ENCODE measurements at places on chromosomes 11 and 22. TPM values are rescaled to one million over a fixed set of nuclear protein-coding genes. Genes with fewer than 3 reads are reported as not detected.

PRG3 gene
- total RNA-seq = not detected

CCDC87 gene
- total RNA-seq = not detected

SCN4B gene
- total RNA-seq = 0.10 TPM

P2RY6 gene
- total RNA-seq = not detected

MS4A15 gene
- not detected for total RNA-seq

TRIM51 gene
- not detected for total RNA-seq

DNA sequence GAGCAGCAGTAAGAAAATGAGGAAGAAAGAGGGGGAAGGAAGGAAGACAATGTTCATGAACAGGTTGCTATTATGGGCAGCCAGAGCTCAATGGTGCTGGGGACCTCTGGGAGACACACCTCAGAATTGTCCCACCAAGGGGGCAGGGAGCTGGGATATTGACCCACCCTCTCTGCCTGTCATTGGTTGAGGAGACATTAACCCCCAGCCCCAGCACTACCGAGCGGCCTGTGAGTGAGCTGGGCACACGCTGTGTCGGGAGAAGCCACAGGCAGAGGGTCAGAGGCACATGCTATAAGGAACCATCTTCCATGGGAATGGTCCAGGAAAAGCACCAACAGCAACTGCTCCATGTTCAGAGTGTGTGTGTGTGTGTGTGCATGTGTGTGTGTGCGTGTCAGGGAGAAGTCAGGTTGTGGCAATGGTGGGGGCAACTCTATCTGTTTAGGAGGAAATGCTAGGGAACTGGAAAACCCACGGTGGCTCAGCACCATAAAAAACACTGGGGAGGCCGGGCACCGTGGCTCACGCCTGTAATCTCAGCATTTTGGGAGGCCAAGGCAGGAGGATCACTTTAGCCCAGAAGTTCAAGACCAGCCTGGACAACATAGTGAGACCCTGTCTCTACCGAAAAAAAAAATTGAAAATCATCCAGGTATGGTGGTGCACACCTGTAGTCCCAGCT is 49.2 kb downstream of the CD6 start:
- H3K36me3 ChIP-seq = peaks cover 72% of the 10 kb centered on the region
- H3K4me1 ChIP-seq = peaks cover 72% of the 10 kb centered on the region
- H3K27me3 ChIP-seq = no peaks in the 10 kb centered on the region
- peak overlapping the region; percentile 93 for H3K27ac ChIP-seq
- no peak for DNase-seq

GRCh38 chr11:19519912-19520641 is 192.6 kb upstream of the NAV2 start:
- peaks cover 12% of the 10 kb centered on the region for H3K27me3 ChIP-seq
- H3K27ac ChIP-seq = no peak overlapping the region
- DNase-seq = no peak
- no peaks in the 10 kb centered on the region for H3K4me1 ChIP-seq
- no peaks in the 10 kb centered on the region for H3K36me3 ChIP-seq

DNA sequence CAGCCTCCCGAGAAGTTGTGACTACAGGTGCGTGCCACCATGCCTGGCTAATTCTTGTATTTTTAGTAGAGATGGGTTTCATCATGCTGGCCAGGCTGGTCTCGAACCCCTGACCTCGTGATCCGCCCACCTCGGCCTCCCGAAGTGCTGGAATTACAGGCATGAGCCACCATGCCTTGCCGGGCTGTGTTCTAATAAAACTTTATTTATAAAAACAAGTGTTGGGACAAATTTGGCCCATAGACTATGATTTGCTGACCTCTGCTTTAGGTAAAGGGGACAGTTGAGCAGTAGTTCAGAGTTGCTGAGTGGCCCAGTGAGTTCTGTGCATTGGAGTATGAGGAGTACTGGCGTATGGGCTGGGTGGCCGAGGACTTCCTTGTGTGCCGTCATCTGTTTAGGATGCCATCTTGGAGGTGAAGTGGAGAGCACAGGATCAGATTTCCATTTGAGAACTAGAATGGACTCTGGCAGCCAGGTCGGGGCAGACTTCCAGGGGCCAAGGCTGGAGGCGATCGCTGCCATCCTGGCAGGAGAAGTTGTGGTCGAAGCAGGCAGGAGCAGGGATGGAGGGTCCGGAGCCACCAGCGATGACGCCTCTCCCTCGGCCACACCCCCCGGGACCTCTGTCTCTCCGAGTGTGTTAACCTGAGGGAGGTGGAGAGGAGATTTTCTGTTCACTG is 43.8 kb downstream of the FBLN1 start:
- H3K27ac ChIP-seq = no peak overlapping the region
- no peaks in the 10 kb centered on the region for H3K27me3 ChIP-seq
- H3K4me3 ChIP-seq = no peak overlapping the region
- no peaks in the 10 kb centered on the region for H3K36me3 ChIP-seq
- no peak for DNase-seq

DNA sequence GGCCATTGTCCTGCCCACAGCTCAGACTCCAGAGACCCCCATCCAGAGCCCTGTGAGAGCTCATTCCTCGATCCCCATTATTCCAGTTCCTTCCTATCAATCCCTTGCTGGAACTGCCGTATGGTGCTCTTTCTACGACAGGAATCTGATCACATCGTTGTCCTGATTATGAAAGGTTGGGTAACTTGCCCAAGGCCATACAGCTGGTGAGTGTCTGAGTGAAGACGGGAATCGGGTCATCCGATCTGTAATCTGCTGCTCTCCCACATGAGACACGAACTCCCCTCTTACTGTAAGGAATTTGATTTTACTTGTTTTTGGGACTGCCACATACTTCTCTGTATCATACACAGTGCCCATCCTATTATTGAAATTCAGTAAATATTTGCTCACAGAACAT is 149.1 kb downstream of the OPCML start:
- no peak for DNase-seq
- no peaks in the 10 kb centered on the region for H3K36me3 ChIP-seq
- H3K4me1 ChIP-seq = no peaks in the 10 kb centered on the region
- H3K4me3 ChIP-seq = no peak overlapping the region

DNA sequence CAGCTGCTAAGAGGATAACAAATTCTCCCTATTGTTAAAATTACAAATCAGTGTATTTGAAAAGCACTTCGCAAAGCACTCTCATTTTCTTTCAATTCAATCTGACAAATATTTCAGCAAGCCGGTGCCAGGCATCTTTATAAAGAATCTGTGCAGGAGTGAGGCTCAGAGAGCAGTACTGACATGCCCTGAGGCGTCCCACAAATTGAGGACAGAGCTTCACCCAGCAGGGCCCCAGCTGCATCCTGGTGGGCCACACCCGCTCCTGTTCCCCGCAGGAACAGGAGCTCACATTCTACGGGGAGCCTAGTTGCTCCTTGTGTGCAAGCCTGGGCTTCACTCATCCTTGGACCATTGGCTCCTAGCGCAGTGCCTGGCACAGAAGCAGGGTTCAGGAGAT is 60.9 kb upstream of the EIF3D start:
- no peak for DNase-seq
- no peaks in the 10 kb centered on the region for H3K4me1 ChIP-seq
- H3K36me3 ChIP-seq = no peaks in the 10 kb centered on the region
- H3K27ac ChIP-seq = no peak overlapping the region
- H3K4me3 ChIP-seq = no peak overlapping the region

DNA sequence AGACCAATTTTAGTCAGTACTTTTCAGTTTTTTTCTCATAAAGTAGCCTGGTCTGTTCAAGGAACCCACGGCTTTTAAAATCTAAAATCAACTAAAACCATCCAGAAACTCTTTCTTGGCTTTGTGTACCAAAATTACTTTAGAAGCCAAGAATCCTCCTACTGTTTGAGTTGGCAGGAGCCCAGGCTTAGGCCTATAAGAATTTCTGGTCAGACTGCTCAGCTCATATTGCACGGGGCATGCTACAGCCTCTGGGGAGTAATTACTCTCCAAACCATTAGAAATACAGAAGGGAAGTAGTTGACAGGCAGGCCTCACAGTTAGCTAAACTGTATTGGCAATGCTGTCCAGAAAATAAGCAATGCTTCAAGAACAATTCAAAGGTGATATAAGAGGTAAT is 1862.9 kb upstream of the RAG2 start:
- H3K36me3 ChIP-seq = no peaks in the 10 kb centered on the region
- no peak overlapping the region for H3K27ac ChIP-seq
- no peak overlapping the region for H3K4me3 ChIP-seq
- DNase-seq = no peak
- H3K4me1 ChIP-seq = no peaks in the 10 kb centered on the region

GRCh38 chr22:36584666-36585065 is 55.7 kb upstream of the EIF3D start:
- no peak for DNase-seq
- no peaks in the 10 kb centered on the region for H3K4me1 ChIP-seq
- H3K27me3 ChIP-seq = peaks cover 4% of the 10 kb centered on the region
- H3K4me3 ChIP-seq = no peak overlapping the region
- no peaks in the 10 kb centered on the region for H3K36me3 ChIP-seq
- H3K27ac ChIP-seq = no peak overlapping the region

DNA sequence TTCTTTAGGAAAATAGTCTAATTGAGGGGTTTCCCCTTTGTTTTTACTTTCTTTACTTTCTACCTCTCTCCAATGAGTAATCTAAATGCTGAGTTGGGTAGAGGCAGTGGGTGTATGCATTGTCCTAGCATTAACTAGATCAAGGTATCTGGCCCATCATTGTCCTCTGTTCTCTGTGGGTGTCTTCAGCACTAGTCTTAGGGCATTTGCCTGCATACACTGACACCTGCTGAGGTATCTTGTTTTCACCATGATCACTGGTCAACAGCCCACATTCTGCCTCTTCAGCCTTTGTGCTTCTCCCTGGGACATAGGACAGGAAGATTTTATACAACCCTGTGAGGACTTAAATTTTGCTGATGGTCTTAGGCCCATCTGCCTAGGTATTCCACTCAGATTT is 371.1 kb downstream of the RAB38 start:
- no peak overlapping the region for H3K27ac ChIP-seq
- DNase-seq = no peak
- no peaks in the 10 kb centered on the region for H3K36me3 ChIP-seq
- no peak overlapping the region for H3K4me3 ChIP-seq
- H3K27me3 ChIP-seq = no peaks in the 10 kb centered on the region

GRCh38 chr11:134445601-134446325 is 33.7 kb upstream of the B3GAT1 start:
- no peaks in the 10 kb centered on the region for H3K4me1 ChIP-seq
- H3K27ac ChIP-seq = no peak overlapping the region
- H3K36me3 ChIP-seq = no peaks in the 10 kb centered on the region
- H3K27me3 ChIP-seq = no peaks in the 10 kb centered on the region

GRCh38 chr11:7690648-7691047 is 15.6 kb downstream of the OVCH2 start:
- no peak overlapping the region for H3K4me3 ChIP-seq
- no peaks in the 10 kb centered on the region for H3K4me1 ChIP-seq
- peaks cover 42% of the 10 kb centered on the region for H3K27me3 ChIP-seq
- no peaks in the 10 kb centered on the region for H3K36me3 ChIP-seq

Measured in activated CD4-positive, alpha-beta T cell treated with anti-CD3 and anti-CD28 coated beads, Interleukin-2, amount 10 ng/mL, durations not matched to agents 7 days and 5 days (primary cell).